SW 1271 (cell line): ENCODE measurements at places on chromosomes 2 and 18.

GRCh38 chr2:177148477-177149154 lies 64.0 kb upstream of the HNRNPA3 start:
- peak; percentile 82 for DNase-seq

GRCh38 chr18:46497129-46497528 lies 159.9 kb downstream of the LOXHD1 start:
- no peak for DNase-seq

DNA sequence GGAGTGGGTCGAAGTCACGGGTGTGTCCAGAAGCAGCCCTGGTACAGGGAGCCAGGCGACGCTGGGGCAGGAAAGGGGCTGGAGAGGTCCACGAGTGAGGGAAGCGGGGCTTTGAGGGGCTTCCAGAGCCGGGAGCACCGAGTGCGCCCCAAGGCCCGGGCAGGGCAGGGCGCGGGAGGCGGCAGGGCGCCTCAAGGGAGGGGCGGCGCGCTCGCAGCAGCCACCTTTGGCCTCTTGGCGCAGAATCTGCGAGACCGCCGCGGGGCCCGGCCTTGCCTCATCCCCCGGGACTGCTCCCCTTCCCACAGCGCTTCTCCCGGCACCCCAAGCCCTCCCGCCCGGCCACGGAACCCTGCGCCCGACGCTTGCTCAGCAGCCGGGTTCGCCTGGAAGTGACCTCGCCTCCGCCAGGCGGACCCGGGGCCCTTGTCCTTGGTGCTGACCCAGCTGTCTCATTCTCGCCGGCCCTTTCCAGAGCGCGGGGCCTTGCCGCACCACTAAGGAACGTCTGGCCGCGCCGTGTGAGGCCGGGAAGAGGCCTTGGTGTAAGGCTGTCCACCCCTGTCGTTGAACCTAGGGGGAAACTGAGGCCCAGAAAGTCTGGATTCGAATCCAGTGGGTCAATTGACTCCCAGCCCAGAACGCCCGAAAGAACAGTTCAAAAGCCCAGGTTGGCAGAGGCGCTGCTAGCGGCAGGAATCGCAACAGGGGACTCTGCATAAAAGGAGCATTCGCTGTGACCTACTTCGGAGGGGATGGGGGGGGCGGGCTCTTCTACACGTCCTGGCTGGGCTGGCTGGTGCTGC lies 584 bp upstream of the DNER start:
- DNase-seq, result no peak

DNA sequence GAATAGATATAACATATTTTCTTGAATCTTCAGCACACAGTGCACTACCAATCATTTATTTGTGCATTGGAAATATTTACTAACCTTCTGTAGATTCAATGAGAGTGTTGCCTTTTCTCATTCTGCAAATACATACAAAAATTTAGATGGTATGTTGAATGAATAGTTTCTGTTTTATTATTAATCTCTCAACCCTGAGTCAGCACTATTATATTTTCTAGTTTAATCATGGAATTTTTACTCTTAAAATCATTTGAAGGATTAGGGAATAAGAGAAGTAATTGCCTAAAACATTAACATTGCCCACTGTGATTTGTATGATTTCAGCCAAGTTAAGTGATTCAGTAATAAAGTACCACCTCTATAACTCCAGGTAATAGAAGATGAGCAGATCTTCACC lies 370.2 kb upstream of the CDH7 start:
- no peak for DNase-seq

DNA sequence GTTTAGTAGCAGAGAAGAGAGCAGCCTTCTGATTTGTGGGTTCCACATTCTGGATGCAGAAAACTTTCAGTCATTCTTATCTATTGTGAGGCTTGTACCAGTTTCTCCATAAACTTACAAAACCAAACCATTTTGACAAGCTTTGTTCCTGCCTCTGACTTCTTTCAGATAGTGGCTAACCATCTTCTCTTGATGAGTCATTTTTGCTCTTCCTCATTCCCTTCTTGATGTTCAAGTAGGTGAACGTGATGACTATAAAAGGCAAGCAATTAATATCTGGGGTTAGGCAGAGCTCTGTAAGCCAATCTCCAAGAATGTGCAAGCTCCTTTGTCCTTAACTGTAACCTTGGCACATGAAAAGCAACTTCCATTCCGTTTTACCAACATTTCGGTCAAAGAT lies 2083.1 kb upstream of the PIK3C3 start:
- no peak for DNase-seq

- no peak for DNase-seq
Observed at GRCh38 chr2:27885661-27886060, 4.5 kb downstream of the RBKS start.

DNA sequence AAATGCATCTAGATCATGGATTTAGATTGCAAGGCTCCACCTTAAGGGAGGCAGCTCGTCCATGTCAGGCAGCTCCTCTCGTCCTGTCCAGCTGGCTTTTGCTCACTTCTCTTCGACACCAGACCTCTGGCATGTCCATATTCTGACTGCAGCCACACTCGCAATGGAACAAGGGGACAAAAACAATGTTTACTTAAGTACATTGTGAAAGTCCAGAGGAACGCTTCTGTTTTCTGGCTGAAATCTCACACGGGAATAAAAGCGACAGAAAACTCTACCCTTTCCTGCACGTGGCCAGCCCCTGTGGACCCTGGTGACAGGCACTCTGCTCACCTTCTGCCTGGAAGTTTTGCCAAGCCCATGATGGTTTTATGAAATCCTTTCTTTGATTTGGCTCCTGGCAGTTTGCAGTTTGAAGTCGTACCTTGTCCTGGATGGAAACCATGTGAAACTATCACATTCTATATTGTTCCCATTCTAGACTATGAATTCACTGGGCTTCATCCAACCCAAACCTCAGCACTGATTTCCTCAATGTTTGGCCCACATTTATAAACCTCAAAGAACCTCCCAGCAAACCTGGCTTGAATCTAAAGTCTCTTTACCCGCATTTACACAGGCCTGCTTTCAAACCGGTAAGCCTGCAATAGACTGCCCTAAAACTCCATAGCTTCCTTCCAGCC lies 134.3 kb upstream of the PIEZO2 start:
- DNase-seq, result no peak

GRCh38 chr2:217335341-217335966 lies 475.6 kb upstream of the TNP1 start:
- no peak for DNase-seq

GRCh38 chr2:177283906-177284305 lies 19.4 kb upstream of the NFE2L2 start:
- DNase-seq, result no peak

DNA sequence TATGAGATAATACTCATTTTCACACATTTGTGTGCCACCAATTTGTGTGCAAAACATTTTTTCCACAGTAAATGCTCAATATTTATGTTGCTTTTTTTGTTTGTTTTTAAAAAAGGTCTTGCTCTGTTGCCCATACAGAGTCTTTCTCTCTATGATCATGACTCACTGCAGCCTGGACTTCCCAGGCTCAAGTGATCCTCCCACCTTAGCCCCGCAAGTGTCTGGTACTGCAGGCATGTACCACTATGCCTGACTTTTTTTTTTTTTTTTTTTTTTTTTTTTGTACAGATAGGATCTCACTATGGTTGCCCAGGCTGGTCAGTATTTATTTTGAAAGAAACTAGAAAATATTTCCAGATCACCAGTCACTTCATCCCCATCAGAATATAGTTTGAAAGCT lies 297.8 kb upstream of the GYPC start:
- DNase-seq, result no peak

- DNase-seq, result no peak
Observed at GRCh38 chr2:218012284-218012683, 9.5 kb upstream of the TNS1 start.

DNA sequence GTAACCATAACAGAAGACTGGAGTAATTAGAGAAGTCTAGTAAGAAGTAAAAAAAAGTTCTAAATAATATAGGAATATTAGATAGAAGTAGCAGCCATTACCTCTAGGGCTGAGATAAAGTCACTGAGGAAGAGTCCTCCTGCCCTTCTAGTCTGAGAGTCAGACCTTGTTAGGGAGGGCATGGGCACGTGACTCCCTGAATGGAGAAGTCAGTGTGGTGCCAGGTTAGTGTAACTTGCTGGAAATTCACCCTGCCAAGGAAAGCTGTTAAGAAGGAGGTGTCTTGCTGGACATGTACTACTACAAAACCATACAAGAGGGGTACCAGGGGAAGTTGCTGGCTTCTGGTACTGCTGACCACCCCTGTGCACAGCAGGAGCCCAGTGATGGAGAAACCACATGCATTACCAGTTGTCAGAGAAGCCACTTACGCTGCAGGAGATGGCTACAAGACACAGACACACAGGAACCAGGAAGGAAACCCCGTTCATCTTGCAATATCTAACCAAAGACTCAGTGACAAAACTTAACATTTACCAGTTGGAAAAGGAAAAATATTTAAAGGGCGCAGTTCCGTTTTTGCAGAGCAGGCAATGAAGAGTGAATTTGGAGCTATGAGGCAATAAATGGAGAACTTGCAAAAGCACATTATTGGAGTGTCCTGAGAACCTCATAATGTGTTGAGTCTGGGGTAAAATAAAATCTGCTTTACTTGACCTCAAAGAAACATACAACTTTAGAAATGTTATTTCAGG lies 77.2 kb upstream of the TLK1 start:
- DNase-seq, result no peak

DNA sequence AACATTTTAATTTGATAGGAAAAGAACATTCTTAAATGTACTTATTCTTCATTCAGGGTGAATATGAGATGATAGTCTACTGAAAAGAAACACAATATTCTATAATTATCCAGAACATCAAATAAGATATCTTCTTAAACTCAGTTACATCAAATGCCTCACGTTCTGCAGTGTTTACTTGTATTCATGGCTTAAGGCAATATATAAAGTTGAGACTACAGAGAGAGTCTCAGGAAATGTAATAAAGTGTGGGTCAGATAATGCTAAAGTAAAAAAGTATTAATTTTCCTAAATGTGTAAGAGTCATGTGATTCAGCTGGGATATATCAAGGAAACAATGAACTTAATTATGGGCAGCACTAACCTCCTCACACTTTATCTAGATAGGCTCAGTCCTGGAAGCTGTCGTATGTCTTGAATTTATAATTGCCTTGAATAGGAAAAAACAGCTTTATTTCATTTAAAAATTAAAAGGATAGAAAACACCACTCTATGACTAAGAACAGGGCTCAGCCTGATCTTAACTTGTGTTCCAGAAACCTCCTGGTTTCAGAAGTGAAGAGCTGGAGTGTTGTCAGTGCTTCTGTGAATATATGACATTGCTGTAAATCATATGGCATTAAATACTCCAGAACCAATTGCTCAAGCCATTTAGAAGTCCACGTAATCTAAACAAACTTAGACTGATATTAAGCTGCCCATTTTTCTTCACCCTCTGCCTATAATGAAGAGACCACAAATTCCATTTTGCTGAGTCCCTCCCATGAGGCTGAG lies 240.2 kb downstream of the FSIP2 start:
- DNase-seq, result no peak

DNA sequence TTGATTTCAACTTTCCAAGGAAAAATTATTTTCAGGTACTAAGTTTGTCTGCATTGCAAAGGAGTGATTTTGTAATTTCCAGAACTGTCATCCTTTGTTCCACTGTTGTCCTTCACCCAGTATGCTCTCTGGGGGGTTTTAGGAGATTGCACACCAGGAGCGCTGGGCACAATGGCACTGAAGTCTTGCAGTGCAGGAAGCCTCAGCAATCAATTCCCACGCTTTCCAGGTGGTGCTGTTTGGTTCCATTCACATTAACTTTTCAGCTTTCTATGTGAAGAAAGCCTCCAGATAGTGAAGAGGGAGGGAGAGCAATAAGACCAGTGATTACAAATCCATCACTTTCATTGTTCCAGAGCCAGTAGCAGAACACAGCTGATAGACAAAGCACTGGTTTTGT lies 344.0 kb upstream of the VWC2L start:
- no peak for DNase-seq

- DNase-seq, result no peak
Observed at GRCh38 chr2:29063646-29064345, 10.5 kb downstream of the PCARE start.
